H9 (cell line): ENCODE measurements at places on chromosomes 3 and 15.

- DNase-seq: no peak
Measured at GRCh38 chr3:88150371-88150770, 612 bp downstream of the C3orf38 start.

DNA sequence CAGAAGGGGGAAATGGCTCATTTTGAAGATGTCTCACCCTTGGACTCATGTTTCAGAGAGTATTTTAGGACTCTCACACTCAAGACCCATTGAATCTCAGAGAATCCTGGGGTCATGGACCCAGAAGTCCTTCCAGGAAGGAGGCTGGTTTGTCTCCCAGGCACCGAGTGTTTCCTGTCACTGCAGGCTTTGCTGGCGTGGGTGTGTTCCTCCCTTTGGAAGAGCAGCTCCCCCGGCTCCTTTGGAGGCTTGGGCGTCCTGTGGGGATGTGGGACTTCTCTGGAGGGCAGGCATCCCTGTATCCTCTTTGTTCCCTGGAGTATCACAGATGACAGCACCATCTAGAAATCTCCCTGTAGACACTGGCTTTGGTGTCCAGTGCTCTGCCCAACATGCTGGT lies 40.0 kb downstream of the DNAH1 start:
- no peak for DNase-seq

GRCh38 chr3:43341788-43342187 lies 55.4 kb downstream of the SNRK start:
- no peak for DNase-seq

DNA sequence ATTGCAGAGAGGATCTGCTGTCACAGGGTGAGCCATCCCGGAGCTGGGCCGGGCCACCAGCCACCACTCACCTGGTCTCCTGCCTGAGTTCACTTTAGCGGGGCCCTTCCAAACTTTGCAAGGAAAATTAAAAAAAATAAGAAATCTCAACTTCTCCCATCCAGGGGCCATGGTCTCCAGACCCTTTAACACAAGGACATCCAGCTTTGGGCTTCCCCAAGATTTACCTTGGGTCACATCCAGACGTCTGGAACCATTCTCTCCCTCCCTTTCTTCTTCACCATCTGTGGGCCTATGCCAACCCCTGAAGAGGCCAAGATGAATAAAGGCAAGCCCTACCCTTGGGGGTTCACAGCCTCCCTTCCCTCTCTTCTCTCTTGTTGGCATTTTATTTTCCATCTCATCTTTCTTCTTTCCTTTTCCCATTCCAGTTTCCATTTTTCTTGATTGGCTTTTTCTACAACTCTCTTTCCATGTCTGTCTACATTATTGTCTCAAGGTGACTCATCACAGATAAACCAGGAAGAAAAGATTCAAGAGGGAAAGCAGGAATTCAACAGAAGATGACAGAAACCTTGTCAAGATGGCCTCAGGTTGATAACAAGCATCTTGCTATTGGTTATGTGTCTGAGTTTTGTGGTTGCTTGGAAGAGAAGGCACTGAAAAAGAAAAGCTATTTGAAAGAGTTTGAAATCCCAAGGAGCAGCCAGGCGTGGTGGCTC lies 49.5 kb downstream of the ITGA11 start:
- no peak for DNase-seq

DNA sequence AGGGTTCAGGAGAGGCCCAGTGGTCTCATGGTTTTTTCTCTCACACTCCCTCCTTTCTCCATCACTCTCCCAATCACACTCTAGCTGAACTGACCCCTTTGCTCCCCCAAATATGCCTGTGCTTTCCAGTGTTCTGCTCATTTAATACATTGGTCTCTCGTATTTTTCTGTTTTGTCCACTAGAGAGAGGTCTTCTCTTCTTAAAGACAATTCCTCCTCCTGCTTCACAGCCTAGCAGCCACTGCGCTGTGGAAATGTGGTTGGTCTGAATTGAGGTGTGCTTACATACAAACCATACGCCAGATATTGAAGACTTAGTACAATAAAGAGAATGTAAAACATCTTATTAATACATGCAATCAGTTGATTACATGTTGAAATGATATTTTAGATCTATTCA lies 60.6 kb upstream of the XCR1 start:
- no peak for DNase-seq

GRCh38 chr3:138338811-138339210 lies 9.2 kb upstream of the NME9 start:
- no peak for DNase-seq

DNA sequence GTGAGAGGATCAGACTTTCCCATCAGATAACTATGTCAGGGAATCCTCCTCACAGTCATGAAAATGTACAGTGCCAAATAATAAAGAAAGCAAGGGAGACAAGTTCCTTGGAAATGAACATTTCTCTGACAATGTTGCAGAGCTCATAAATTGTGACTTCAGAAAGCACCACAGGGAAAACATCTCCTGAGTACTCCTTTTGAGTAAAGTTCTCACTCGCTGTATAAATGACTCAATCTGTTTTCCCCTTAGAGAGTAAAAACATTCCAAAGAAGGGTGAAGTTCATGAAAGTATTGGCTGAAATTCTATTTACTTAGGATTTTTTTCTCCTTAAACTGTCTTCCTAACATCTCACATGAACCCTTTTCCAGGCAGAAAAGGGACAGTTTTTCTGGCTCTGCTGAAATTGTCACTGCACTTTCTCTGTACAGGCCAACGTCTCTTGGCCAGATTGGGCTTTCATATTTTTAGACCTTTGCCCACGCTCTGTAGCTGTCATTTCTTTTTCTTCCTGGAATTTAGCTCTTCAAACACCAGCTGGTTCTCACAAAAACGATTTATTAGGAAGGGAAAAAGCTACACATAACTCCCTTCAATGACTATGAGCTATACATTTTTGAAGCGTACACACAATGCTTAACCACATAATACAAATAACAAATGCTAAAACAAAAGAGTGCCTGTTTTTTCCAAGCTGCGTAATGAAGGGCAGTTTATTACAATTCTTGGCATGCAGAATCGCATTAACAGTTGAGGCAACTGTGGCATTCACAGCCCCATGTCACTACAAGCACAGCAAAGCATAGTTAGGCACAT lies 216.1 kb downstream of the ATP8B4 start:
- no peak for DNase-seq

GRCh38 chr15:71634820-71635560 lies 175.4 kb upstream of the NR2E3 start:
- no peak for DNase-seq

DNA sequence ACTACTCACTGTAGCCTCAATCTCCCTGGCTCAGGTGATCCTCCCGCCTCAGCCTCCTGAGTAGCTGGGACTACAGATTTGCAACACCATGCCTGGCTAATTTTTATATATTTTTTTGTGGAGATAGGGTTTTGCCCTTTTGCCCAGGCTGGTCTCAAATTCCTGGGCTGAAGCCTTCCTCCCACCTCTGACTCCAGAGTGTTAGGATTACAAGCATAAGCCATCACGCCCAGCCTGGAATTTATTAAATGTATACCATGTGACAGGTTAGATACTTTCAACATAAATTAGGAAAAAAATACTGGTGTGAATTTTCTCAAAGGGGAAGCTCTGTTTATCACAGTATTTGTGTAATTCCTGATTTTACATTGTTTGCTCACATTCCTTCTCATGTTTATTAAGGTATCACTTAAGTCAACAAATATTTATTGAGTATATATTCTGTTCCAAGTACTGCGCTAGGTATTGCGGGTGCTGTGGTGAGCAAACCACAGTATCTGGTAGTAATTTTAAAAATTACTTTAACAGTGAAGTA lies 24.8 kb downstream of the PPP4R2 start:
- no peak for DNase-seq

GRCh38 chr15:48020166-48020565 lies 100.6 kb upstream of the SLC24A5 start:
- DNase-seq: no peak

GRCh38 chr3:134002306-134002705 lies 27.4 kb downstream of the SLCO2A1 start:
- DNase-seq: no peak

DNA sequence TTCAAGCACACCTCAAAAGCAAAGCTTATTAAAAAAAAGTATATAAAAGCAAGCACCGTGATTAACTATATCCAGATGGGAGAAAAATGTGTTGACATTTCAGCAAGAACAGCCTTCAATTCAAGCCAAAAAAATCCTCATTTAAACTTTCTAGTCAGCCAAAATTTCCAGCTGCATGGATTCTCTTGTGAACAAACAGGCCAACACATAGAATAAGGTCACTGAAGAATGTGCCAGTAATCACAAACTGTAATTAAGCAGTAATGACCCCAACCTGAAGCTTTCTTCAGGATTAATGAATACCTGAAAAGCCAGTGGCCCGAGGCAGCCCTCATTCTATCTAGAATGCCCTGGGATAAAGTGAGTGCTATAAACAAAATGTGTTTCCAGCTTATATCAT lies 130.7 kb upstream of the KCNMB2 start:
- no peak for DNase-seq

- no peak for DNase-seq
Measured at GRCh38 chr15:65663521-65663920, 41.8 kb downstream of the SLC24A1 start.

DNA sequence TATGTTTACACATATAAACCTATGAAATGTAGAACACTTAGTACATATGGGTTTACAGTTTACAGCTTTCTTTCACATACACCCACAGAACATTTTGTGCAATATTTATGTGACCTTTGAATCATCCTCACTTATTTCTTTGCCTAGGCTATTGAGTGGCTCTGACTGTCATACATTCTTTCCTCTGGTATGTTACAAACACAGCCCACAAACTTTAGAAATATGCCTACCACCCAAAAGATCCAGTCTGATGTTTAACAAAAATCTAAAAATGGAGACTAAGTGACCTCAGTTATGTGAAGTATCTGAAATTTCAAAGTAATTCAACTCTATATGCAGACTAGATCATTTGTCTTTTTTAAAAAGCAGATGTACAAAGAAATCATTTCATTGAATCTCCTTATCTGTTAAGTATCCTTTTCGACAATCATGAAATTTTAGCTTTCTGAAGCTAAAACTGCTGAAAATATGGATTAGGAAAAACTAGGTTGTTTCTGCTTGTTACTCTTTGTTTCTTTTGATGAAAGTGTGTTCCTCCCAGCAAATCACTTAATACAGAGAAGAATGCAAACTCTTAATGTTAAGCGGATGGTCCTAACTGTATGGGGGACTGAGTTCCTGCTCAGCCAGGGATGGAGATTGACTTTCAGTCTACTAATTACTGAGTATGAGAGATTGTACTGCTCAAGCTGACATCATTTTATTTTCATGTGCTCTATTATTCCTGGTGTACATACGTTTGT lies 27.7 kb downstream of the CCDC54 start:
- no peak for DNase-seq

- DNase-seq: peak; percentile 17
Measured at GRCh38 chr3:127688022-127688415, 15.3 kb downstream of the ABTB1 start.

- peak; percentile 64 for DNase-seq
Measured at GRCh38 chr15:34795267-34796081, at the start of gene ACTC1. ACTC1 (minus strand) TSS chr15:34795549; CDS start chr15:34794808, 741 bp downstream.

- no peak for DNase-seq
Measured at GRCh38 chr3:64349551-64349950, 124.3 kb upstream of the PRICKLE2 start.

GRCh38 chr3:142498397-142499180 lies 50.8 kb upstream of the XRN1 start:
- no peak for DNase-seq

DNA sequence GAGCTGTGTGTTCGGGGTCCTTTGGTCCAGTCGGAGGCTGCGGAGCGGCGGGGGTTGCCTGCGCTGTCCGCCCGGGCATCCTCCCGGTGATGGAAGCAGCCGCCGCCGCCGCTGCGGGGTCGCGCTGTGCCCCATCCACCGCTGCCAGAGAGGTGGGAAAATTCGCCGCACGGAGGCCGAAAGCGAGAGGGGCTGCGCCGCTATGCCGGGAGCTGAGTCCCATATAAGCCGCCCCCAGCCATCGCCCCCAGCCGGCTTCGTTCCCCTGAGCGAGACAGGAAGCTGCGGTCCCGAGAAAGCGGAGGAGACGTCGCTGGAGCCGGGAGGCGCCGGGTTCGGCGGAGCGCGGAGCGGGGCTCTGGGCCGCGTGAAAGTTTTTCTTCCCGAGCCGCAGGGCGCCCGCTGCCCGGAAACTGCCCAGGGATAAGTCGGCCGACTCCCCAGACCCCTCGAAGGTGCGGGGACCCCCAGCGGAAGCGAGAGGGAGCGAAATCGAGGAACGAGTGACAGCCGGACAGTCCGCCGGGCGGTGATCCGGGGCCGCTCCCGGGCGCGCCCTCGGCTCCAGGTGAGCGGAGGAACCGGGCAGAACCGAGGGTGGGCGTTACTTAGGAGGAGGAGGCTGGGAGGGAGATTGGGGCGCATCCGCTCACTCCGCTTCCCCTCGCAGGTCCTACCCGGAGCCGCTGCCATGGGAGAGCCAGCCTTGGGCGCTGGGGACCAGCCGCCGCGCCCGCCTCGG lies 574 bp downstream of the CHST2 start:
- peak; percentile 47 for DNase-seq

- DNase-seq: peak; percentile 60
Measured at GRCh38 chr15:90412356-90413194, 24.5 kb downstream of the IQGAP1 start.

- no peak for DNase-seq
Measured at GRCh38 chr3:146187334-146187950, 26.5 kb upstream of the PLOD2 start.

- DNase-seq: no peak
Measured at GRCh38 chr15:67329984-67330733, 75.6 kb downstream of the IQCH start.

DNA sequence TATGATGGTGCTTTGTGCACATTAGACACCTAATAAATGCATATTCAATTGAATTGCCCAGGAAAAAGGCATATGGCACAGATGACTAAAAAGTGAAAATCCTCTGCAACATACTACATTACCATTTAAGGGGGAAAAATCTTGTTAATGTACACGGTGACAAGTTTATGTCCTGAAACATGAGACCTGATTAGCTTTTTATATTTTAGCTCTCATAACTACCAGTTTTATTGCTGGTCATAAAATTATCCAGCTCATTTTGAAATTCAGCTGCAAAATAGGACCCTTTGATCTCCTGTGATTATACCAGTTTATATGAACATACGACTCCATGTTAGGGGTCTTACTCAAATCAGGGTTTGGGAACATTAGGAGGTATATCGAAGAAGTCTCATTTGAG lies 684.6 kb upstream of the CCDC54 start:
- DNase-seq: no peak

- no peak for DNase-seq
Measured at GRCh38 chr15:60546744-60547143, 67.8 kb upstream of the ICE2 start.

DNA sequence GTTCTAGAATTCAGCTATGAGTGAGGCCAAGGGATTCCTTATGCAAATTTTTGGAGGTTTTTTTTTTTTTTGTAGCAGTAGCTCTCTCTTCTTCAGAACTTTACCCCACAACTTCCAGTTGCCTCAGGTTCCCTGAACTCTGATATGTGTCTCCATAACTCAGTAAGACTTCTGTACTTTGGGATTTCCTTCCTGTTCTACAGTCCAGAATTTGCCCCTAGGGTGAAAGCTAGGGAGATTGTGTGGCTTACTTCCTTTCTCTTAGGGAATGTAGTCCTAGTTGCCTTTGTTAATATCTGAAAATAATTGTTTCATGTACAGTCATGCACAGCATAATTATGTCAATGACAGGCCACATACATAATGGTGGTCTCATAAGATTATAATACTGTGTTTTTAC lies 30.8 kb downstream of the LRRC28 start:
- no peak for DNase-seq
